ENCODE measurements at places on chromosomes 2 and 18.

- DNase-seq = no peak
Observed at GRCh38 chr2:105546628-105546974, 147.8 kb upstream of the FHL2 start.

- DNase-seq = no peak
Observed at GRCh38 chr18:46916551-46917107, 678 bp downstream of the PIAS2 start.

- no peak for DNase-seq
Observed at GRCh38 chr2:19355014-19355405, 3.4 kb downstream of the OSR1 start.

- DNase-seq = no peak
Observed at GRCh38 chr2:145918951-145919350, 1399.0 kb upstream of the ZEB2 start.

GRCh38 chr2:206435742-206436141 is 7.6 kb upstream of the ADAM23 start:
- no peak for DNase-seq
